ENCODE measurements at places on chromosomes 5 and 9.

- DNase-seq: no peak
Observed at GRCh38 chr5:98635656-98636055, 137.8 kb upstream of the RGMB start.

DNA sequence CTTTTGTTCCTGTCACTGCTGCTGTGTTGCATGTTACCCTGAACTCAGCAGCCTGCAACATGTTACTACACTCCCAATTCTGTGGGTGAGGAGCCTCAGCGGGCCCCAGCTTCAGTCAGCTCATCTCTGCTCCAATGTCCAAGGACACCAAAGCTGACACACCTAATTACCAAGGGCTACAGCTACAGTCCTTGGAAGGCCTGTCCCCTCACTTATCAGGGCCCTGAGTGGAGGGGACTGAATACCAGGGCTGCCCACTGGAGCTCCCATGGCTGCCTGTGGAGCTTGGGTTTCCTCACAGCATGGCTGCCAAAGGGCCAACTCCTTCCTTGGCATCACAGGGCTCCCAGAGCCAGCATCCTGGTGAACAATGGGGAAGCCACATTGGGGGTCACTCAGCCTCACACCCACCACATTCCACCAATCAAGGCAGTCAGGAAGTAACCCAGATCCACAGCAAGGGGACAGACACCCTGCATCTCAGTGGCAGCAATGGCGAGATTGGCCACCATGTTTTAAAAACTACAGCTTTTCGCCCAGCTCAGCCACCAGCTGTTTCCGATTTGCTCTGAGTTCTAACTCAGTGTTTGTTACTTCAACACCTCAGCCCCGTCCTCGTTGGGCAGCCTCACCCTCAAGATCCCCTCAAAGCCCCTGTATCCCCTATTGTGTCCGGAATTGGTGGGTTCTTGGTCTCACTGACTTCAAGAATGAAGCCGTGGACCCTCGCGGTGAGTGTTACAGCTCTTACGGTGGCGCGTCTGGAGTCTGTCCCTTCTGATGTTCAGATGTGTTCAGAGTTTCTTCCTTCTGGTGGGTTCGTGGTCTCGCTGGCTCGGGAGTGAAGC lies 18.9 kb downstream of the SEMA4D start:
- no peak for DNase-seq

- no peak for DNase-seq
Observed at GRCh38 chr5:75558221-75558620, 46.5 kb downstream of the POLK start.

DNA sequence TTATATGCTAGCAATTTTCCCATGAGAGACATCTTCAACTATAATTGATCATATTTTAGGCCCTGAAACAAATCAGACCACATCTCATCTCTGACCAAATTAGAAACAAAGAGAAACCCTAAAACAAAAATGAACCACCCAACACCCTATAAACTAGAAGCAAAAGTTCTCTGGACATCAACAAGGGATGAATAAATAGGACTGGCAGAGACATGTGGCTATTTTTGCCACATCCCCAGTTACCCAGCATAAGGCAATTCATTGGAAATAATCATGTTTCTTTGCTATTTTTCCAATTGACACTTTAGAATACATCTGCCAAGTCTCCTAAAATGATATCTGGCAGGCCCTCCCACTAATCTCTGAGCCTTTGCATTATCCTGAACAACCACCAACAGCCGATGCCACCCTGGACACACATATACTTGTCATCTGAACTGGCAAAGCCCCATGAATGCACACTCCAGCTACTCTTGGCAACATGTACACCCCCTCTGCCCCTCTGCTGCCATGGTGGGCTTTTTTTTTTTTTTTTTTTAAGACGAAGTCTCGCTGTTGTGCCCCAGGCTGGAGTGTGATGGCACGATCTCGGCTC lies 53.5 kb upstream of the EQTN start:
- no peak for DNase-seq

DNA sequence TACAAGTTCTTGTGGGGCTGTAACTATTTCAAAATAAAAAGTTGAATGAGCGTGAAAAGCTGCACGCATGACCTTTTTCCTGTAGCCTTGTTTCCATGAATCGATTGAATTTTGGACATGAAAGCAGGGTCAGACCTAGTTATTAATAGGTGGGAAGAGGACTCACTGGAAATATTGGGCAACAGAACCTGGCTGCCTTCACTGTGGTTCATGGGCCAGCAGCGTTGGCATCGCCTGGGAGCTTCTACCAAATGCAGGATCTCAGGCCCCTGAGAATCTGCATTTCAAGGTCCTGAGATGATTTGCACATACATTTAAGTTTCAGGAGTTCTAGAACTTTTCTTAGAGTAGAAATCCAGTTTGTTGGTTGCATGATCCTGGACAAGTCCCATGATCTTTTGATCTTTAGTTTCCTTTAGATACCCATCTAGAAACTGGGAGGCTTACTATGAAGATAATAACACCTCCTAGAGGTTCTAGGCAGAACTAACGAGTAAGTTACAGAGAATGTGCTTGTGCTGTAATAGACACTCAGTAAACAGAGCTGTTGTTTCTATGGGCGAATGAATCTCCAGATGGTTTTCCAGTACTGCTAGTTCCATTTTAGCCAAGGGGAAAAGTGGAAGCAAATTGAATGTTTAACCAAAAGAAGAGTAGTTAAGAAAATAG lies 12.4 kb downstream of the ANKRD33B start:
- DNase-seq: no peak

GRCh38 chr9:133657120-133657661 lies 21.0 kb downstream of the DBH start:
- DNase-seq: no peak

DNA sequence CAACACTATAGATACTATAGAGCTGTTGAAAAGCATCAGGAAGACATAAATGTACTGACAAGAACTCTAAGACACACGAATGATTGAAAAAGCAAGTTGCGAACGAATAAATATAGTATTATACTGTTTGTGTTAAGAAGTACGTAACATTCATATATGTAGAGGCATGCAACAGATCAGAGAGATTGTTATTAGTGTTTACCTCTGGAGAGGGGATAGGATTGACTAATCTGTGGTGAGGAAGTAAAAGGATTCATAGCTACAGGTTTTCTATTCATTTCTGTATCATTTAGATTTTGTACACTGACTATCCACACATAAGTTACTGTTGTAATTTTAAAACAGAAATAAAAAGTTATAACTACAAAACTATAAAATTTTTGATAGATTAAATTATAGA lies 147.6 kb upstream of the SV2C start:
- no peak for DNase-seq

- no peak for DNase-seq
Observed at GRCh38 chr5:159805021-159805420, 111.3 kb upstream of the ADRA1B start.

- DNase-seq: no peak
Observed at GRCh38 chr9:135752281-135753204, 50.6 kb downstream of the KCNT1 start.

GRCh38 chr5:14574891-14575508 lies 6.6 kb upstream of the OTULINL start:
- no peak for DNase-seq

DNA sequence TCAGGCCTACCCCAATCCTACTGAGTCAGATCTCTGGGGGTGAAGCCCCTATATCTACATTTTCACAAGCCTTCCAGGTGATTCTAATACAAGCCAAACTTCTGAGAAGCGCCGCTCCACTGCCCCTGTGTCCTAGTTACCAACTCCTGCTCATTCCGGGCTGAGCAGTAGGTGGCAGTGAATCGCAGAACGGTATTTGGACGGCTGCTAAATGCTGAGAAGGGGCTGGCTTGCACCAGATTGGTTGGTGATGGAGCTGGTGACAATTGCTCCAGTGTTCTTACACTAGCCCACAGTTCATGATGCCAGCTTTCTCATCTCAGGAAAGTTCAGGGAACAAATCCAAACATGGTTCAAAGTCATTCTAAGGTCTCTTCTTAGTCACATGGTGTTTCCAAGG lies 31.1 kb upstream of the FGF1 start:
- DNase-seq: no peak

- DNase-seq: no peak
Observed at GRCh38 chr5:131387255-131387654, 123.4 kb downstream of the CDC42SE2 start.

DNA sequence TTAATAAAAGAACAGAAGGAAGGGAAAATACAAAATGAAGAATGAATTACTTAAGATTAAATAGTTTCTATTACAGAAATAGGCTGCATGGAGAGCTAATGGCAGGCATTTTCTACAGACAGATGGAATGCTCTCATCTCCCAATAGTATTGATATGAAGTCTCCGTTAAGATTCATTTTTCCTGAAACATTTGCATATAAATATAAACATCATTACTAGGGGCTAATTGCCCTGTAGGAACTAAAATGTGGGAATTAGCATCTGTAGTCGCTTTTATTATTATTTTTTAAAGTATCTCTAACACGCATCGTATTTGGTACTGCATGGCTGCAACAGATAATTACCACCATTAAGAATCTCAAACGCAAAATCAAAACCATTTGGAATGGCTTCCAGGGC lies 2275.5 kb downstream of the MAT2B start:
- DNase-seq: no peak

- DNase-seq: no peak
Observed at GRCh38 chr5:33462456-33462855, 21.7 kb downstream of the TARS1 start.

GRCh38 chr5:66143473-66144073 lies 527 bp upstream of the SREK1 start:
- DNase-seq: no peak

GRCh38 chr9:118003240-118003639 lies 299.0 kb downstream of the TLR4 start:
- no peak for DNase-seq
